ENCODE measurements at places on chromosomes 16 and 17. TPM values are rescaled to one million over a fixed set of nuclear protein-coding genes. Genes with fewer than 3 reads are reported as not detected.

DNA sequence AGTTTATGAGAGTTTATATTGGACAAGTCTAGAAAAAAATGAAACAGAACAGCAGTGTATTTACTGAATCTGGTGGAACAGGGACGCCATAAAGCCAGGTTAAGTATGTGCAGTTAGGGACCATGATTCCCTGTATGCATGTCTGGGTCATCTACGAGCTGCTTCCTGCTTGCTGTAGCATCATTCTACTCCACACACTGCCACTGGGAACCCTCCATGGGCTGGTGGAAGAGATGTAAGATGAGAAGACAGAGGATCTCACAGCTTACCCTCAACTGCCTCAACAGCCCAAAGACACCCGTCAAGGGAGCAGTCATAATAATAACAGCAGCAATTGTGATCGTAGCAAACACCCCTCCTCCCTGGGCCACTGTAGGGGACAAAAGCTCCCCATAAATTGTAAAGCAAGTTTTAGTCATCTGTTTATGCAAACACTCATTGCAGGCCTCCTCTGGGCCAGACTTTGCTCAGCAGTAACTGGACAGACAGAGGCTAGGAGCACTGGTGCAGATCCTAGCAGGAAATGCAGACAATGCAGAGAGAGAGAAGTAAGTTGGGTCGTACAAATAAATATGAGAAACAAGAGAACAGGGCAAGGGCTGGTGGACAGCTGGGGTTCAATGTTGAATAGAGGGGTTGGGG lies 188.0 kb downstream of the SOX9 start:
- no peak for DNase-seq

- no peak for DNase-seq
Observed at GRCh38 chr16:756428-756827, 4.1 kb upstream of the MSLN start.

Gene NPTX1
- not detected for polyA plus RNA-seq

DNA sequence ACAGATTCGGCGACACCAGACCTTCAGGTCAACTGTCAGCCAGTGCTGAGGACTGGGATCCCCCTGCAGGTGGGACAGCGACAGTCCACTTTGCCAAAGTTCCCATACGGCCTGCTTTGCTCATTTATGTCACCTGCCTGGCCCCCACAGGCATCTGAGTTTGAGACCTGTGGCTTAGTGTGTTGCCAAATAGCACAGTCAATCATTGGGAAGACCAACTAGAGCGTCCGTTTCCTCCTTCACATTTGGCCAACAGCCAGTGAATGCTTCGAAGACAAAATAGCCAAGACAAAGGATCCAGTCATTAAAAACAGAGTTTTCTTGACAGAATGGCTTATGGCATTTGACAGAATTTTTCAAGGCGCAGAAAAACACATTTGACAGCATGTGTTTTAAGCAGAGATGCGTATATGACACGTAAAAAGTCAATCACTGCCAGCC lies 113.8 kb downstream of the ABCC12 start:
- DNase-seq: no peak

DNA sequence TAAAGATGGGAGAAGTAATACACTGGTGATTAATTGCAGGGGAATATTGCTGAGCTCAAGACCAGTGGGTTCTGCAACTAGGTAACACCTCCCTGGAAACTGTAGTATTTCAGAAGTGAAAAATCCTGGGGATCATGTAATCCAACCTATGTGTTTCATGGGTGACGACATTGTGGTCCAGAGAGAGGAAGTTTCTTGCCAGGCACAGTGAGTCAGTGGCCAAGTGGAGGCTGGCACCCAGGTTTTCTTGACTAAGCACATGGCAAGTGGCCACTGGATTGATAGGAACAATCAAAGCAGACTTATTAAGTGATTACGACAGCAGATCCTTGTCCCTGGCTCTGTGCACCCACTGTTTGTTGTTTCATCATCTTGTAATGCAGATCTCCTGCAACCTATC lies 14.6 kb upstream of the CIITA start:
- DNase-seq: no peak

Gene MT4
- polyA plus RNA-seq: not detected

Gene GUCY2D
- 0.22 TPM for polyA plus RNA-seq

DNA sequence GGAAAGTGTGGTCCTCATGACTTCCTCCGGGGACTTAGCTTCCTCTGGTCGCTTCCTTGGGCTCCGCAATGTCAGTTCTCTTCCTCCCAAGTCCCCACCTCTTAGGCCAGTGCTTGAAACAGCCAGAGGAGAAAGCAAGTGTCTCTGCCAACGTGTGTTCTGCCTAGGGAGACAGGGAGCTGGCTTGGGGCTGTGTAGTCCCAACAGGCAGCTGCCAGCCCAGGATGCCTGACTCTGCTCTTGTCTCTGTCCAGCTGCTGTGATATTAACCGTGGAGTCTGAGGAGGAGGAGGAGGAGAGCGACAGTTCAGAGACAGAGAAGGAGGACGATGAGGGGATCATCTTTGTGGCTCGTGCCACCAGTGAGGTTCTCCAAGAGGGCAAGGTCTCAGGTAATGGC lies 13.5 kb upstream of the PLEKHG4 start:
- no peak for DNase-seq

Gene TMEM235
- not detected for polyA plus RNA-seq

Gene ITGB4
- polyA plus RNA-seq: 1.5 TPM

GRCh38 chr16:70548936-70549335 lies 25.3 kb downstream of the SF3B3 start:
- DNase-seq: no peak

DNA sequence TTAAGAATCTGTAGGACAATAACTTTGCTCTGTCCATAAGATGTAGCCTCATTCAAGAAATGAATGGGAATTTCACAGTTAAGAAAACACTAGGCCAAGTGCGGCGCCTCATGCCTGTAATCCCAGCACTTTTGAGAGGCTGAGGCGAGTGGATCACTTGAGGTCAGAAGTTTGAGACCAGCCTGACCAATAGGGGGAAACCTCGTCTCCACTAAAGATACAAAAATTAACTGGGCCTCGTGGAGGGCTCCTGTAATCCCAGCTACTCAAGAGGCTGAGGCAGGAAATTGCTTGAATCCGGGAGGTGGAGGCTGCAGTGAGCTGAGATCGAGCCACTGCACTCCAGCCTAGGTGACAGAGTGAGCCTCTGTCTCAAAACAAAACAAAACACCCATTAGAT lies 19.9 kb upstream of the RSL1D1 start:
- no peak for DNase-seq

DNA sequence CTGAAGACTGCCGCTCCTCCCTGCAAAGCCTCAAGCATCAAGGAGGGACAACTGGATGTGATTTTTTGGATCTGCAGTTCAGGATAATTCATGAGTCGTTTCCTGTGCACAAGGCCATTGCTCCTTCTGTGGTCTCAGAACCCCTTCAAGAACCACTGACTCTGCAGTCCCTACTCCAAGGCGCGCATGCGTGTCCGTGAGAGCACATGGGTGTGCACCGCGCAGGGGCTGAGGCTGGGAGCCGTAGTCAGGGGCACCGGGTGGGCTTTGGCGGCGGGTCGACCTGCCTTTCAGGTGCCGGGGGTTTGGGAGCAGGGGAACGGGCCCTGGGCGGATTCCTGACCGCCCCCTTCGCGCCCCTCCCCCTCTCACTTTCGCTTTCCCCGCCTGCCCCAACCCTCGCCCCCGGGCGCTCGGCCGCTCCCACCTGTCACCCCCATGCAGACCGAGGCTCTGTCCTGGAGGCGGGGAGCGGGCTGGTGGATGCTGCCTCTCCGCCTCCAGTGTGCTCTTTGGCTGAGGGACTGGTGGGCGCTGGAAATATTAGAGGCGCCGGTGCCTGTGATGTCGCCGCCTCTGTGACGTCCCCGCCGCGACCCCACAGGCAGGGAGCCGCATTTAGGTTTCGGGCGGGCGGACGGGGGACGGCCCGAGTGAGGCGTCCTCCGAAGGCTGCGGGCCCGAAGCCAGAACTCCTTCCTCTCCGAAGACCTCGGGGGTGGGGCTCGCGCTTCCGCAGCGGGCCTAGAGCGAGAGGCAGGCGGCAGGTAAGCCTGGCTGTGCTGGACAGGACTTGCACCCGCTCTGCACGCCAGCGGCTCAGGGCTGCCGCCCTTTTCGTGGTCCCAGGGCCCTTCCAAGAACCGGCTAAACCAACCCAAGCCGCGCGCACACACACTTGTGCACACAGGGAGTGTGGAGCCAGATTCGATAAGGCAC lies at the start of gene SPATA32:
SPATA32 (minus strand) TSS at position 518 of the 939 bp plus-strand sequence; CDS start at position 440, 78 bp downstream.
- DNase-seq: peak; percentile 52

- DNase-seq: no peak
Observed at GRCh38 chr17:20092261-20092867, 83.2 kb downstream of the SPECC1 start.

Gene GNG13
- polyA plus RNA-seq: not detected

DNA sequence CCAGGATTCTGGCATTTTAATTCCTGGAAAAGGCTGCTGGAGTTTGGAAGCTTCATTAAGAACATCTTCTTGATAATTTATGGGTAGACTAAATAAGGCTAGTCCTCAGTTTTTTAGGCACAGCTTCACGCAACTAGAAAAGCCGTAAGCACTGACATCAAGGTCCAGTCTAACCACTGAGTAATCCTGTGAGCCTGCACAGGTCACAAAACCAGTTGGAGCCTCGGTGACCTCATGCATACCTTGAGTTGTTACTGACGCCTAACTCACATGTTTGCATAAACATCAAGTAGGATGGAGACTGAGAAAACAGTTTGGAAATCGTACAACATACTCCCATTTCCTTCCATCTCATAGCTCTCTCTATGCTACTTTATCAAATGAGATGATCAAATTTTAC lies 63.8 kb upstream of the RCVRN start:
- no peak for DNase-seq

Gene ABCC3
- polyA plus RNA-seq: not detected

DNA sequence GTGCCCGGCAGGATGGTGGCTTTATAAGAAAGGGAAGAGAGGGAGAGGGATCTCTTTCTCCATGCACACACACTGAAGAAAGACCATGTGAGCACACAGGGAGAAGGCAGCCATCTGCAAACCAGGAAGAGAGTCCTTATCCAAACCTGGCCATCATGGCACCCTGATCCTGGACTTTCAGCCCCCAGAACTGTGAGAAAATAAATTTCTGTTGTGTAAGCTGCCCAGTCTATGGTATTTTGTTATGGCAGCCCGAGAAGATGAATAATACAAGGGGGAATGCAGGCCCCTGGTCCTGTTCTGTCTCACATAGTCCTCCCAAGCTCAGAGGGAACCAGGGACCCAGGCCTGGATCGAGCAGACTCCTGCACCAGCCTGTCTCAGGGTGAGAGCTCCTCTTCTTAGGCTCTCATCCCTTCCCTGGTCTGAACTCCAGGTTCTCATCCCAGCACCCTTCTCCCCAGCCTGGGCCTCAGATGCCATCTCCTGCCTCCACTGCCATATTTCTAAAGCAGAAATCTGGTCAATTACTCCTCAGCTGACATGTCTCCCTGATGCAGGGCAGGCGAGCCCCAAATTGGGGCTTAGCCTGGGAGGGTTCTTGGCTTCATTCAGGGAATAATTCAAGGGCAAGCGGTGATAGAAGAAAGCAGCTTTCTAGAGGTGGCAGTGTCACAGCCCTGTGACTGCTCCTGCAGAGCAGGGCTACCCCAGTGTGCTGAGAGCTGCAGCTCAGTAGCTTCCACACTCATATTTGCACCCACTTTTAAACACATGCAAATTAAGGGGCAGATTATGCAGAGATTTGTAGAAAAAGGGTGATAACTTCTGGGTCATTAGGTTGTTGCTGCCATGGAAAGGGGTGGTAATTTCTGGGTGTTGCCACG lies 28.8 kb downstream of the IGFBP4 start:
- DNase-seq: no peak

GRCh38 chr17:13160296-13160695 lies 142.5 kb upstream of the ELAC2 start:
- no peak for DNase-seq

- DNase-seq: no peak
Observed at GRCh38 chr17:49498029-49498615, 3.0 kb downstream of the NGFR start.

DNA sequence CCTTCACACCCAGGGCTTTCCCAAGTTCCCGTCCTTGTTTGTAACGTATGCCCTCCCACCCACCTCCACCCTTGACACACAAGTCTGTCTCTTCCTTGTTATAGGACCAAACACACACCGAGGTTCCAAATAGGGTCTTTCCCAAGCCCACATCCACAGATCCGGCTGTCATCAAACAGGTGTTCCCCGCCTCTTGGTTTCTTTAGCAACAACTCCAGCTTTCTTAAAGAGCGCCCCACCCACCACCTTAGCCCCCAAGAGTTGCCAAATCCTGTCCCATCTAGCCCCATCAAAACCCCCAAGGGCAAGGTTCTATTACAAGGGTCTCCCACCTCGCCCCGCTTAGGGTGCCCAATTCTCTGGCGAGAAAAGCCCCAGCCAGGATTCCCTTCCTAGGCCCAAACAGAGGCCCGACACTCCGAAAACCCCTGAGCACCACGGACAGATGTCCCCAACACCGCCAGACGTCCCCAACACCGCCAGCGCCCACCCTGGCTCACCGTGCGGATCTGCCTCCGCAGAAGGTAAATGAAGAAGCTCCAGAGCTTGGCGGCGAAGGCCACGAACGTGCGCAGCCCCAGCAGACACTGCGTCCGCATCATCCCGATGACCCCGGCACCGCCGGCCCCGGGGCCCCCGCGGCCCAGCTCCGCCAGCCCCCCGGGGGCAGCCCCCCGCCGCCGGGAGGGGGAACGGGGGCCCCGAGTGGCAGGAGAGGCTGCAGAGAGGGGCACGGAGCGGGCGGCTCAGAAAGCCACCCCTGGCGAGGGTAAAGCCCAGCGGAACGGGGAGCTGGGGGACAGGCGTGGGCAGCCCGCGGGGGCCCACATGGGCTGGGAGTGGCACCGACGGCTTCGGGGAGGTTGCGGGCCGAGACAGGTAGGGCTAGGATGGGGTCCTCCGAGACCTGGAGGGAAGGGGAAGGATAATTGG lies 573 bp downstream of the CTDNEP1 start:
- no peak for DNase-seq

DNA sequence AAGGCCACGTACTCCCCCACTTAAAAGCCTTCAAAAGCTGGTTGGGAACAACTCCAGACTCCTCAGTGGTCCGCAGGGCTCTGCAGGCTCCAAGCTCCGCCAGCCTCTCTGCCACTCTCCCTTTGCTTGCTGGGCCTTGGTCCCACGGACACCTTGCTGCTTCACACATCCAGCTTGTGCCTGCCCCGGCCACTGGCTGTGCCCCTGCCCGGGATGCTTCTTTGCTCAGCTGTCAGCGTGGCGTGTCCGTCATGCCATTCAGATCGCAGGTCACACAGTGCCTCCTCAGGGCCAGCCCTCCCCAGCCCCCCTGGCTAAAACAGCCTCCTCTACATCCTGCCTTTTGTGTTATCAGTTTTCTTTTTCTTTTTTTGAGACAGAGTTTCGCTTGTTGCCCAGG lies 11.8 kb downstream of the ASPHD1 start:
- no peak for DNase-seq
